ENCODE measurements at places on chromosomes 5 and 9.
A peak's percentile ranks its signal among the peaks of the same experiment; 100 is the strongest.

- peaks cover 25% of the 10 kb centered on the region for H3K36me3 ChIP-seq
- H3K4me3 ChIP-seq, result no peak overlapping the region
- no peaks in the 10 kb centered on the region for H3K27me3 ChIP-seq
- DNase-seq, result no peak
These were observed 8.8 kb downstream of the NAA35 start for GRCh38 chr9:85949586-85950335.

- no peaks in the 10 kb centered on the region for H3K27me3 ChIP-seq
- no peaks in the 10 kb centered on the region for H3K4me1 ChIP-seq
- H3K27ac ChIP-seq, result no peak overlapping the region
- no peaks in the 10 kb centered on the region for H3K36me3 ChIP-seq
- H3K4me3 ChIP-seq, result no peak overlapping the region
- no peak for DNase-seq
These were observed 282.2 kb downstream of the TAF11L14 start for GRCh38 chr5:17916446-17916845.

DNA sequence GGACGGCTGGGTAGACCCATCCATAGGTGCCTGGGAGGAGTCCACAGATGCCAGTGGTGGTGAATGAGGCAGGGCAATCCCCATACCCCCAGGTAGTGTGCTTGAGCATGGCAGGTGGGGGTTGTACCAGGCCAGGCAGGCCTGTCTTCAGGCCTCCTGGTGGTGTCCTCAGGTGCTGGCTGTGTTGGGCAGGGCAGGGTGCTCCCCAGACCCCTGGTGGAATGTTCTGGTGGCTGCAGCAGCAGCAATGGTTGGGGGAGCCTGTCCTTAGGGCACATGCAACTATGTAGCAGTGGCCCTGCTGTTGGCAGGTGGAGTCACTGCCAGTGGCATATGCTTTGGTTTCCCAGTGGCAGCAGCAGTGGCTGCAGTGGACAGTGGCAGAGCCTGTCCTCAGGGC, 10.0 kb downstream of the ALG2 start:
- H3K36me3 ChIP-seq, result peaks cover 7% of the 10 kb centered on the region
- DNase-seq, result no peak
- H3K4me3 ChIP-seq, result no peak overlapping the region
- H3K27ac ChIP-seq, result no peak overlapping the region
- H3K4me1 ChIP-seq, result peaks cover 7% of the 10 kb centered on the region
- no peaks in the 10 kb centered on the region for H3K27me3 ChIP-seq

GRCh38 chr5:107807431-107807830, 136.7 kb upstream of the EFNA5 start:
- no peaks in the 10 kb centered on the region for H3K36me3 ChIP-seq
- H3K4me1 ChIP-seq, result peaks cover 2% of the 10 kb centered on the region
- no peak overlapping the region for H3K4me3 ChIP-seq

GRCh38 chr5:128681764-128682592, 143.9 kb upstream of the FBN2 start:
- no peak for DNase-seq
- H3K36me3 ChIP-seq, result no peaks in the 10 kb centered on the region
- no peak overlapping the region for H3K4me3 ChIP-seq
- no peak overlapping the region for H3K27ac ChIP-seq

GRCh38 chr9:14585730-14586473, 107.3 kb downstream of the ZDHHC21 start:
- H3K4me3 ChIP-seq, result no peak overlapping the region
- H3K27me3 ChIP-seq, result no peaks in the 10 kb centered on the region
- H3K4me1 ChIP-seq, result no peaks in the 10 kb centered on the region
- no peak for DNase-seq

GRCh38 chr5:134493461-134494055, 31.9 kb upstream of the JADE2 start:
- DNase-seq, result no peak
- no peak overlapping the region for H3K27ac ChIP-seq
- no peaks in the 10 kb centered on the region for H3K27me3 ChIP-seq
- no peak overlapping the region for H3K4me3 ChIP-seq
- no peaks in the 10 kb centered on the region for H3K4me1 ChIP-seq

- H3K27ac ChIP-seq, result peak overlapping the region; percentile 87
- peak; percentile 61 for DNase-seq
- H3K36me3 ChIP-seq, result peaks cover 25% of the 10 kb centered on the region
- peaks cover 84% of the 10 kb centered on the region for H3K4me1 ChIP-seq
These were observed 74.0 kb downstream of the UBAP1 start for GRCh38 chr9:34252670-34253459.

DNA sequence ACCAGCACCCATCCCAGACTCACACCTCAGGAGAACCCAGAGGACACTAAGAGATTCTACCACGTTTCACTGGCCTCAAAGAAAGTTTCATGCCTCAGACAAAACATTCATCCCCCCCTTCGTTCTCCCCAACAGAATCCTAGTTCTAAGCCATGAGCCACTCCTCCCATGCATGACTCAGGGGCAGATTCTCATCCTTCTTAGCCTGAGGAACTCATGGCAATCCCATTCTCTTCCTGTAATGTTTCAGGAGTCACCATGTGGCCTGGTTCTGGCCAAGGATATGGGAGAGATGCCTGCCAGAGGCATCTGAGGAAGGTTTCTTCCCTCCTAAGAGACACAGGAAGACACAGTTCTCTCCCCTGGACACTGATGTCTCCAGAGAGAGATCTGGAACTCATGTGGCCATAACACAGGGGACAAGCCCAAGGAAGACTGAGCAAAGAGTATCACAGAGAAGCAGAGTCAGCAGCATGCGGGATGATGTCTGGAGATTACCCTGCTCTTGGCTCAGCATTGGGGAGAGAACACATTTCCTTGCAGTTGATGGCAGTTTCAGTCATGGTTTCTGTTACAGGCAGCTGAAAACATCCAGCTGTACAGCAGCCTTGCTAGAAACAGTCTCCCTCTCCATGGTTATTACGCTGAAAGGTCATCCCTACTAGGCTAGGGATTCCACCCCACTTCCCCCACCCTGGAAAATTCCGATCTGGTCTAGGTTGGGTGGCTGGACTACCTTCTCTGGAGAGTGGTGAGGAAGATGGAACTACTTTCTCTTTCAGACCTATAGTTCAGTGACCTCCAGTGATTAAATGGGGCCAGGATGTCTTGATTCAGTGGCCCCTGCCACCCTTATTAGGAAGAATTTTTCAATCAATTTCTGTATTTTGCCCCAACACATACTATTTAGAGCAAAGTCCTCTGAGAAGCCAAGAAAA, 115.4 kb downstream of the ZNF608 start:
- peaks cover 3% of the 10 kb centered on the region for H3K36me3 ChIP-seq
- no peaks in the 10 kb centered on the region for H3K27me3 ChIP-seq
- H3K4me3 ChIP-seq, result no peak overlapping the region
- DNase-seq, result no peak

DNA sequence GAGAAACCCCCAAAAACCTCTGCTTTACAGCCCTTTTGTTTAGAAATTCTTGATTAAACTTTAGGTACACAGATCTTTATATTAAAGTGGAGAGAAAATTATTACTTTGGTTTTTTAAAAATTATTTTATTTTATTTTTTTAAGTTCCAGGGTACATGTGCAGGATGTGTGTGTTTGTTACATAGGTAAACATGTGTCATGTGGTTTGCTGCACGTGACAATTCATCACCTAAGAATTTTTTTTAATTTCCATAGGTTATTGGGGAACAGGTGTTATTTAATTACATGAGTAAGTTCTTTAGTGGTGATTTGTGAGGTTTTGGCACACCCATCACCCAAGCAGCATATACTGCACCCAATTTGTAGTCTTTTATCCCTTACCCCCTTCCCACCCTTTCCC, 581.7 kb downstream of the CSNK1G3 start:
- H3K4me3 ChIP-seq, result no peak overlapping the region
- no peak for DNase-seq
- H3K27me3 ChIP-seq, result no peaks in the 10 kb centered on the region
- no peaks in the 10 kb centered on the region for H3K36me3 ChIP-seq
- no peaks in the 10 kb centered on the region for H3K4me1 ChIP-seq
